ENCODE measurements at places on chromosomes 1 and 21. TPM values are rescaled to one million over a fixed set of nuclear protein-coding genes. Genes with fewer than 3 reads are reported as not detected.

- DNase-seq: no peak
Observed at GRCh38 chr1:151916726-151917370, 7.5 kb upstream of the THEM4 start.

- no peak for DNase-seq
Observed at GRCh38 chr1:71809085-71809484, 473.3 kb downstream of the NEGR1 start.

GRCh38 chr1:116769561-116769977 is 15.3 kb downstream of the CD2 start:
- no peak for DNase-seq

GRCh38 chr1:48790397-48790796 is 13.7 kb upstream of the BEND5 start:
- DNase-seq: no peak

DNA sequence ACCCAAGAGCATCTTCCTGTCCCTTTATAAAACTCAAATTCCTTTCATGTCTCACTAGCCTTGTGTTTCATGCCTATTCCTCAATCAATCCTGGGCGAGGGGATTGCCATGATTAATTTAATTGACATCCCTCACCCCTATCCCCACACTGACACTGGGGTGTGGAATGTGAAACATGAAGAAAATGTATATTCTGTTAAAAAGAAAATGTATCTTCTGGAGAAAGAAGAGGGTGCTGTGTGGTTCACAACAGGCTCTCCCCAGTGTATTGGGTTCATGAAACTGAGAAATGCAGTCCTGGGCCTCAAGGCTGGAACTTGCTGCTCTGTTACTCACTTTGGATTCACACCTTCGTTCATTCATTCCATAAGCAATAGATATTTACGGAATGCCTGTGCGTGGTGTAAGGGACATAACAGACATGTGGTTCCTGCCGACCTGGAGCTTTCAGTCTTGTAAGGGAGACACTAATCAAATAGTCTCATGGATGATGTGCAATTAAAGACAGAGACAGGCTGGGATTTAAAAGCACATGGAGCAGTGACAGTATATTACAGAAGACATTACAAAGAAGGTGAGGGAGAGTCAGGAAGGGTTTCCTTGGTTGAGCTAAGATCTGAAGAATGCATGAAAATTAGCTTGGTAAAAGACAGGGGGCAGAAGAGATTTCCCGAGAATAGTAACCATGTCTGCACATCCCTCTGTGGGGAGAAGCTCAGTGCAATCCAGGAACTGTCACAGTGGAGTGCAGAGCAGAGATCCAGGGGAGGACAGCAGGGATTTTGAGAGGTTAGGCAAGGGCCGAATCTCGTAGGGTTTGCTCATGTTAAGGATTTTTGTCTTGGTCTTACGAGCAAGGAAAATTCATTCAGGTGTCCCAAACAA is 32.1 kb downstream of the SERTAD4 start:
- no peak for DNase-seq

DNA sequence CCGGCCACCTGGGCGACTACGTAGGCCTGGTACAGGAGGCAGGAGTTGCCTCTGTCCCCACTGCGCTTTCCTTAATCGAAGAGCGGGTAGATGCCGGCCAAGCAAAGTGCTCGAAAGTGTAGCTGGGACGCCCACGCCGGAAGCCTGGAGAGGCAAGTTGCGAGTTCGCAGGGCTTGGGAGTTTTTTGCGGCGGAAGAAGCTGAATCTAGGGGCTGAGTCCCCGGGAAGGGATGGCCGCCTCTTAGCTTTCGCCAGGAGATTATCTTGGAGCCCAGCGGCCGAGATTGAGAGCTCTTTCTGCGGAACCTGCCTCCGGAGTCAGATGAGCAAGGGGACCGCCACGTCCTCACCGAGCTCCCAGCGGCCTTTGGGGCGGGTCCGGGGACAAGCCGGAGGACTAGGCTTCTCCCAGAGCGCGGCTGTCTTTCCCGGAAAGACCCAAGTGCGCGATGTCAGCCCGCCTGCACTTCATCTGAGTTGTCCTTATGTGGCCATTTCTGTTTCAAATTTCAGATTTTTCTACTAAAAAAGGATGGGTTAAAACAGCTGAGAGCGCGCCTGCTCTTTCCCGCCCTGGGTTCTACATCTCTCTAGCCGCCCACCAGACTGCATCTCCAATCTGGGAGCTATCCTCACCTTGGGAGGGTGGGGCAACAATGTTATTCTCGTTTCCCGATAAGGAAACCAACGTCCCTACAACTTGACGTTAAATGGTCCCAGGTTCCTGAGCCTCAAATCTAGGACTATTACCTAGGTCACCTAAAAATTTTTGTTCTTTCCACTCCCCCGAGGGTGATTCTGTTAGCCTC is 12.4 kb upstream of the TBX15 start:
- DNase-seq: no peak

PALMD gene
- polyA plus RNA-seq: 80.8 TPM

TMEM52 gene
- 139 TPM for polyA plus RNA-seq

DNA sequence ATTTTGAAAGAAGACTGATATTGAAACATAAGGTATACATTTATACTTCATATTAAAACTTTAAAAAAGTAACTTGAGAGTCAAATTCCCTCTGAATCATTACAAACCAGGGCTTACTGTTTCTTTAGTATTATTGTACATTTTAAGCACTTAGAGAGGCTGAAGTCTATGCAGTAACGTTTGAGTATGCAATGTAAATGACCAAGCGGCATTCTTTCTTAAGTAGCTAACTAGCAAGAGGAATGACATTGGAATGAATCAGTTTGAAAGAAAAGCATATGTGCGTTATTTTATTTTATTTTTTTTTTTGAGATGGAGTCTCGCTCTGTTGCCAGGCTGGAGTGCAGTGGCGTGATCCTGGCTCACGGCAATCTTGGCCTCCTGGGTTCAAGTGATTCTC is 24.3 kb downstream of the WNT2B start:
- no peak for DNase-seq

DNA sequence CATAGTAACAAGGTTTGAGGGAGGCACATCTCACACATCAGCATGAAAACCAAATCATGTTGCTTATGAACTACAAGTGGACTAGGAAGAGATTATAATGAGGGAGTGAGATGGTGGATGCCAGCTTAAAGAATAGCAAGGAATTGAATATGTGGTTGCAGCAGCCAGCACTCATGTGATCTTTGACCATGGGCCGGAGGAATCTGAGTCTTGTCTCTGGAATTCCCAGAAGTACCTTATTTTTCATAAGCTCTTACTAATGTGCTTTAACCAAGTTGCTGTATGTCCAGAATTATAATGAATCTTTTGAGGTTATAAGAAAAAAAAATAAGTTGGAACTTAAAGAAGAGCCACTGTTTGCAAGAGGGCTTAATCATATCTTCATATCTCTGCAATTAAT is 97.0 kb downstream of the DISP1 start:
- DNase-seq: no peak

- no peak for DNase-seq
Observed at GRCh38 chr1:12368646-12369045, 138.8 kb downstream of the VPS13D start.

GRCh38 chr1:243420946-243421685 is 165.3 kb downstream of the SDCCAG8 start:
- DNase-seq: no peak

DNA sequence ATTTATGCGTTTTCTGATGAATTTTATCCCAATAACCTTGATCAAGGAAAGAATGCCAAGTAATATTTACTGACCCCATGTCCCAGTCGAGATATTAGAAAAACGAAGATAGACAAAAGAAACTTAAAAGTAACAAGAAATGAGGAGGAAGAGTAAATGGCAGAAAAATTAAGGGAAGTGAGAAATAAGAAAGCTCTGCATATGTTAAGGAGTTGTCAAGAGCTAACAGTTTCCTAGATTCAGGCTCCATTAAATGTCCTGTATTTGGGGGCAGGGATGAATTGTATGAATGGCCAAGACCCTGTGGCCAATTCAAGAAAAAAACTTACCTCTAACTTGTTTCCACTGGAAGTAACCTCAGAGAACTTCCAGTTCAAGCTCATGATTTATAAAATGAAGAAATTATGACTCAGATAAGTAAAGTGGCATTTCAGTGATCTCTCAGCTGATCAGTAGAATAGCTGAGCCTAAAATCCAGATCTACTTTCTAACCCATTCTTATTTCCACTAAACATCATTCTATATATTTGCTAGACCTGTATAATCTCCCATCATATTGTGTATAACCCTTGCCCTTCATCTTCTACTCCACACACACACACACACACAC is 73.2 kb downstream of the ZC3H11B start:
- no peak for DNase-seq

GRCh38 chr1:160781186-160781766 is 14.7 kb upstream of the LY9 start:
- DNase-seq: no peak

PSMA5 gene
- 32.0 TPM for polyA plus RNA-seq

GALNT2 gene
- polyA plus RNA-seq: 73.3 TPM

GRCh38 chr1:145846201-145846612 is 777 bp downstream of the NUDT17 start:
- no peak for DNase-seq

- DNase-seq: no peak
Observed at GRCh38 chr1:82486969-82487368, 686.2 kb downstream of the ADGRL2 start.

GRCh38 chr1:244952280-244952933 is 88.1 kb upstream of the HNRNPU start:
- no peak for DNase-seq

- DNase-seq: no peak
Observed at GRCh38 chr1:12601700-12602658, 16.0 kb downstream of the DHRS3 start.

- DNase-seq: peak; percentile 62
Observed at GRCh38 chr1:91844862-91845528, 41.0 kb downstream of the TGFBR3 start.

DNA sequence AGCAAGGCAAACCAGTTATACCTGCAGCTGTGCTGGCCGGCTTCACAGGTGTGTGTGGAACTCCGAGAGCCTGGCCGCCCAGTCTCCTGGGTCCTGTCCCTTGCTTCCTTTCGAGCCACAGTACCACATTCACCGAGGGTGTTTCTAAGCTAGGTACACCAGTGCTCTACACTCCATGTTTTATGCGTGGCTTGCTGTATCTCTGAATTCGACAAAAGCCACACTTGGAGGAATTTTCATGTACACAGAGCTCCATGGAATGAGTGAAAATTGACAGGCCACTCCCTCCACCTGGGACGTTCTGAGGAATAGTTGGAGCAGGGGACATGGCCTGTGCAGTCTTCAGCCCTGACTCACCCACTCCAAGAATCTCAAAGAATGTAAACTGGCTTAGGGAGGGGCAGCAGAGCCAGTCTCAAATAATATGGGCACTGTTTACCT is 14.0 kb downstream of the ETS2 start:
- no peak for DNase-seq

DNA sequence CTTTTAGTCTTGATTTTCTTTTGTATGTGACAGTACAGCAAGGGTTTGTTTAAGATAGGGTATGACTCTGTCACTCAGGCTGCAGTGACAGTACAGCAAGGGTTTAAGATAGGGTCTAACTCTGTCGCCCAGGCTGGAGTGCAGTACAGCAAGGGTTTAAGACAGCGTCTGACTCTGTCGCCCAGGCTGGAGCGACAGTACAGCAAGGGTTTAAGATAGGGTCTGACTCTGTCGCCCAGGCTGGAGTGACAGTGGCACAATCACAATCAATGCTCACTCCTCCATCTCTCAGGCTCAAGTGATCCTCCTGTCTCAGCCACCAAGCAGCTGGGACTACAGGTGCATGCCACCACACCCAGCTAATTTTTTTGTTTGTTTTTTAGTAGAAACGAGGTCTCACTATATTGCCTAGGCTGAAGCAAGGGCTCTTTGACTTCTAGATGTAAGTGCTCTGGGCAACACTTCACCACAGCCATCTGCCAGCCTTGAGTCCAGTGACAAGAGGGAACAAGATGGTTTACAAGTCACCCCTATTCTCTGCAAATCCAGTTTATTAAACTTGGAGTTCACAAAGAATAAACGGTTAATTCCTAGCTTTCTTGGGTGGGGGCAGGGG is 965 bp upstream of the SH2D5 start:
- no peak for DNase-seq

RSRP1 gene
- 114 TPM for polyA plus RNA-seq

DNA sequence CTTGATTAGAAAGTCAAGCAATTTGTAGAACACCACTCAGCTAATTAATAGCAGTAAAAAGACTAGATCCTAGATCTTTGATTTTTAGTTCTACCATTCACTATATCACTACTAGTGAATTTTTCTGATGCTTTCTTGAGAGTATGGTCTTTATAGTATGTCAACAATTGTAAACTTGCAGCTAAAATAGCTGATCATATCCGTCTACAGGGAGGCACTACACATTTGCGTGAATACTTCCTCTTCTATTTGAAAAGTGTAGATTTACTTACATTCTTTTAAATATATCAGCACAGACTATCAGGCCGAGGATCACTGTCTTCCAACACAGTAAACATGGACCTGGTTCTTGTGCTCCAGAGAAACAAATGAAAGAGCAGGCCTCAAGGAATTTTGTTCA is 18.6 kb upstream of the PTPRC start:
- DNase-seq: no peak

PADI1 gene
- polyA plus RNA-seq: 0.15 TPM

DNA sequence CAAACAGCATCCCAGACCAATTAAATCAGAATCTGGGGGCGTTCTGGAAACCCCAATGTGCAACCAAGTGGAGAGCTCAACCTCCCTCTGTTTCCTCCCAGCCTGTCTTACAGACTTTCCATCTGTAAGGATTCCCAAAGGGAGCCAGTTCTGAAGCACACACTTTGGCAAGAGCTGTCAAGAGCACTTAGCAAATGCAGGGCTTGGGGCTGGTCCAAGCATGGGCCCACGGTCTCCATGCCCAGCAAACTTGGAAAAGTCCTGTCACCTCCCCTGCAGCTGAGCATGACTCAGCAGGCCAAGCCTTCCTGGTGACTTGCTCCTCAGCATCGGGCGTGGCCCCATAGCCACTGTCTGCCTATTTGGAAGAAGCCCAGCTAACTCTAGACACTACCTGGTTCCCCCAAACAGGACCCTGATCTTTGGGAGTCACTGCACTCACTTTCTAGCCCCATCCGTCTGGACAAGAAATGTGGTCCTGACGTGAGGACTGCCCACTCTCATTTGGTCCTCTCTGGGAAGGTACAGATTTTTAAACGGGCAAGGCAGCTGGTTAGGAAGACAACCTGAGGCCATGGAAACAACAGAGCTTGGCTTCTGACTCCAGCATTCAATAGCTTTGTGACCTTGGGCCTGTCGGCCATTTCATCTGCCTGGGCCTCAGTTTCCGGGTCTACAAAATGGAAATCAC is 16.9 kb downstream of the SLC2A1 start:
- no peak for DNase-seq

Data from muscle of arm (tissue), 14 donors.